ENCODE measurements at places on chromosomes 12 and 14.

GRCh38 chr14:42480255-42480654 is 873.6 kb downstream of the LRFN5 start:
- DNase-seq = no peak

DNA sequence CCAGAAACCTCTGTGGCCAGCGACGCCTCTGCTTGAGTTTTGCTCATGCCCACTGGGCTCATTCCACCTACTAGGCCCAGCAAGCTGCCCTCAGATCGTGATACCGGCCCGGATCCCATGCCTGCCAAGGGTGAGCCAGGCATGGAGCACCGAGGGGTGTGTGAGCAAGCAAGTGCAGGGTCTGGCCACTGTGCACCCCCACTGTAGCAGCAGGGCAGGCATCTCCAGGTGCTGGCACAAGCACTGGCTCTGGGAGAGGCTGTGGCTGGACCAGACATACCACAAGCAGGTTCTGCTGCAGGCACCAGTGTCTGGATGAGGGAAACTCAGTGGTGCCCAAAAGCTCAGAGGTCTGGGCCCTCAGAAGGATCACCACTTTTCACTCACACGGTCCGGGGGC is 20.6 kb downstream of the FAM186A start:
- DNase-seq = no peak

DNA sequence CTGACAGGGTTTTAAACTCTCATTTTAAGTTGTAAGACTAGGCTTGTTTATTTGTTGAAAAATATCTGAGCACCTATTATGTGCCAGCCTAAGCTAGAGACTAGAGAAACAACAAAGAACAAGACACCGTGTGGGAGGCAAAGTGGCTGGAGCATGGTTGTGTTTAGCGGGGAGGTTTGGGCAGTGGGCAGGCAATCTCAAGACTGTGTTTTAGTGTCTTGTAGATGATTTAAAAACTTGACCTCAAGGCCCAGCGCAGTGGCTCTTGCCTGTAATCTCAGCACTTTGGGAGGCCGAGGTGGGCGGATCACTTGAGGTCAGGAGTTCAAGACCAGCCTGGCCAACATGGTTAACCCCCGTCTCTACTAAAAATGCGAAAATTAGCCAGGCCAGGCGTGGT is 7.8 kb downstream of the RPL36AL start:
- DNase-seq = no peak

DNA sequence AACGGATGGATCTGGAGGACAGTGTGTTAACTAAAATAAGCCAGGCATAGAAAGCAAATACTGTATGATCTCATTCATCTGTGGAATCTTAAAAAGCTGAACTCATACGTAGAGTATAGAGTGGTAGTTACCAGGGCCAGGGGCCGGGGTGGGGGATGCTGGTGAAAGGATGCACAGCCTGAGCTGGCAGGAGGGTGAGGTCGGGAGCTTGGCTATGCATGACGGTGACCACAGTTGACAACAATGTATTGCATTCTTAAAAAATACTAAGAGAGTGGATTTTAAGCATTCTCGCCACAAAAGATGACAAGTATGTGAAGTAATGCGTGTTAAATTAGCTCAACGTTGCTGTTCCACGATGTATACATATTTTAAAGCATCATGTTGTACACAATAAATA is 351.3 kb downstream of the TMEM121 start:
- DNase-seq = no peak

GRCh38 chr12:59768031-59768430 is 172.2 kb downstream of the SLC16A7 start:
- no peak for DNase-seq

DNA sequence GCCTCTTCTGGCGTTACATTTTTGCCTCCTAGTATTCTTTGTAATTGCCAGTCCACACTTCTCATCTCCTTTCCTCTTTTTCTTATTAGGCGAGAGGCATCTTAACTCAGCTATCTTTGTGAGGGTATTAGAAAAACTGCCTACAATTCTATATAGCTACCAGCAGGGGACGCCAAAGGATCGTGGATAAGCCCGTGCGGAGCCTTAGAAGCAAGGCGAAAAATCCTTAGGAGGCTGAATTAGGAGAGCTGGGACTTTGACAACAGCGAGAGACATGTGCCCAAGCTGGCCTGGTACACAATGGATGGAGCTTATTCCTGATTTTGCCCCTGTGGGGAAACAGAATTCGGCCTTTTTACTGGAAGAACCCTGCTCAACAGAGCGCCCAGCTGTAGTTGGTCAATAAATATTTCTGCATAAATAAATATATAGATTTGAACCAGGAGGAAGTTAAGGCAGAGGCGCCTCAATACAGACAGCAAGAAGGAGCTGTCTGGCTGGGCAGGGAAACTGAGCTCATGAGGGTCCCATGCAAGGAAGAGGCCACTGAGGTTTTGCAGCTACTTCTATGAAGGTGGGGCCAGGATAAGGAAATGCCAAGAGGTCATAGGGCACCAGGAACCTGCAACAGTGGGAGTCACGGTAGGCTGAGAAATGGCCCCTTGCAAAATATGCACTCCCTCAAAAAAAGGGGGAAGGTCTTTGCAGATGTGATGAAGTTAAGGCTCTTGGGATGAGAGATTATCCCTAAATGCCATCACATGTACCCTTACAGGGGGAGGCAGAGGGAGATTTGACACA is 14.6 kb upstream of the RBM19 start:
- peak; percentile 12 for DNase-seq

- no peak for DNase-seq
Observed at GRCh38 chr12:3446235-3446634, 44.8 kb upstream of the PRMT8 start.

DNA sequence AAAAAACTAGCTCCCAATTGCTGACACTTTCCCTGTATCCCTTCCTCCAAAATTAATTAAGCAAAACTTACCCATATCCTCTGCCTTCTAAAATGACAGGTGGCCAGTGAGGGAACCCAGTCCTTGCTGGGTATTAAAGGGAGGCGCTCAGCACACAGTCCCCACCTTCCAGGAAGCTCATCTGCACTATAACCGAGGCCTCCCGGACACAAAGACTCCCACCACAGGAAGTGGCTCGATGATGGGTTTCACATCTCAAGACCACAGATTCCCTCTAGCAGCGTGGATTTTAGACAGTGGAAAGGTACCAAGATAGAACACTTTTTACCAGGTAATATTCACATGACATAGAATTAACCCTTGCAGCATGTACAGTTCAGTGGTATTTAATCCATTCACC is 126.8 kb upstream of the NCOR2 start:
- DNase-seq = no peak

GRCh38 chr14:26855077-26855753 is 257.4 kb upstream of the NOVA1 start:
- no peak for DNase-seq

DNA sequence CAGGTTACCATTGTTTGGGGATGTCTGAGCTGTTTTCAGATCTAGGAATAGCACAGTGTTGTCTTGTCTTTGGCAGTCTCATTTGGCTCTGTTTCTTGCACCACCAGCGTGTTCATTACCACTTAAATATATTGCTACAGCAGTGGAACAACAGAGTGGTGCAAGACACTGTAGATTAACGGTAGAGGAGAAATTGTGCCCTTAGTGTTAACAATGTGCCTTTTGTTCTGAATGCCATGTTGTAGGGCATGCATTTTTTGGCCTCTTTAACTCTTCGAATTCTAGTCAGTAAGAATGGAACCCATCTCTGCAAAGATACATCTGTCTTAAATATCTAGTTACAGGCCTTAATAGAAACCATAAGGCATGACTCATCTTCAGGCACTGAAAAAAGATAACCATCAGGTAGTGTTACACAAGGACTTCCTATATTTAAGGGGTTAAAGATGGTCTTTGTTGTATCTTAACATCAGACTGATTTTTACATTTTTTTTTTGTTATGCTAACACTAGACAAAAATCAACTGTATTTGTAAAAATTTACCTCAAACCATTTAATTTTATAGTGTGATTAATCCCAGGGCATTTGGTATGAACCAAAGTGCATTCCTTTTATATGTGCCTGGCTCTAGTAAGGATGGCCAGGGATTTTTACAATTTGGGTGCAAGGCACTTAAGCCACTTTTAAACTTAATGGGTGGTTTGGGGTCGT is 12.9 kb downstream of the DYRK2 start:
- no peak for DNase-seq

DNA sequence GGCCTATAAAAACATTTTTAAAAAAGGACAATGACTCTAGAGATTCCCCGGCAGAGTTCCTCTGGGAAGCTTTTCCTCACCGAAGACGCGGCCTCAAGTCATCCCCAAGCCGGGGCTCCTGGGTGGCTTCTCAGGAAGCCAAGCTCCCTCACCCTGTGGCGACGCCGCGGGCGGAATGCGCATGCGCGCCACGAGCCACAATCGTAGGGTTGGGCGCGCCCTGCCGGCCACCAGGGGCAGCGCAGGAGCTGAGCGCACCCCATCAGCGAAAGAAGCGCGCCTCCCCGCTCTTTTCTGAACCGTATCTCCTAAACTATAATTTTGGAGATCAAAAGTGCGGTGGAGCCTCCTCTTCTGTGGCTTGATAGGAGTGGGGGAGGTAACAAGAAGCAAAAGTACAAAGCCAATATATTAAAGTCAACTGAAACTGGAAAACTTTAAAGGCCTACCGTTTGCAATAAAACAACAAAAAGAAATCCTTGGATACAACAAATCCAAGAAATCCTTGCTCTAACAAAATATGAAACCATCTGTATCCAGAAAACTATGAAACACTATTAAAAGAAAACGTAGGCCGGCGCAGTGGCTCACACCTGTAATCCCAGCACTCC is 17.4 kb upstream of the CHFR start:
- no peak for DNase-seq

Measured in NCI-H1930 (cell line).